GM23248 (cell line): ENCODE measurements at places on chromosomes 5 and 9. TPM values are rescaled to one million over a fixed set of nuclear protein-coding genes. Genes with fewer than 3 reads are reported as not detected.

DNA sequence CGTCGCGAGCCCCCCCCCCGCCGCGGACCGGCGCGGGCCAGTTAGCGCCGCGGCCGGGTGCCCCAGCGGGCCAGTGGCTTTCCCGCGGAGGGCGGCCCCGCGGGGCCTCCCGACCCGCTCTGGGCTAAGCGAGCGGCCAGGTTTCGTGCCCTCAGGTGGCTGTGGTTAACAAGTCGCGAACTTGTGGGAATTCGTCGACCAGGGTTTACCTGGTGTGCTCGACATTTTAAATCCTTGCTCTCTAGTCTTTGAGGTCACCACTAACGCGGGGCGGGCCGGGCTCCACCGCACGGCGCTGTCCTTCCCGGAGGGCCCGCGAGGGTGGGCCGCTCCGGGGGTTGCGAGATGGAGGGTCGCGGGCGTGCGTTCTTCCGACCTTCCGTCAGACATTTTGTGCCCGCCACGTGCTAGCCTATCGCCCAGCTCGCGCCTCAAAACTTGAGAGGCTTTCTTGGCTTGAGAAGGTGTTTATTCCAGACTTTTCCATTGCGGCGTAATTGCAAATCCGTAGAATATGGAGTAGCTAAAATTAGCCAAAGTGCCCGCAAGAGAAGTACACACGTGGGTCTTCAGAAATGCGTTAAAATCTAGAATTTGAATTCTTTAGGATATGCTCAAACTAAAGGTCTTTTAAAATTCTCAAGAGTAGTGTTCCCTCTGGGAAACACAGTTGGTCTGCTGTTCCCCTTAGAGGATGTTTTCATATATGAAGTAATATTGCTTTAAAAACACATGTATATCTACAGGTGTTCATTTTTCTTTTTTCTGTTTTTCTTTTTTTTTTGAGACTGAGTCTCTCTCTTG, 2.1 kb downstream of the ANP32B start:
- H3K4me1 ChIP-seq, result peaks cover 33% of the 10 kb centered on the region
- DNase-seq, result peak; percentile 64
- no peaks in the 10 kb centered on the region for H3K27me3 ChIP-seq

GRCh38 chr5:93079046-93079445, 502.0 kb downstream of the NR2F1-AS1 start:
- H3K4me1 ChIP-seq, result peaks cover 45% of the 10 kb centered on the region
- H3K27ac ChIP-seq, result peak overlapping the region; percentile 62
- H3K27me3 ChIP-seq, result no peaks in the 10 kb centered on the region
- H3K4me3 ChIP-seq, result peak overlapping the region; percentile 22

DNA sequence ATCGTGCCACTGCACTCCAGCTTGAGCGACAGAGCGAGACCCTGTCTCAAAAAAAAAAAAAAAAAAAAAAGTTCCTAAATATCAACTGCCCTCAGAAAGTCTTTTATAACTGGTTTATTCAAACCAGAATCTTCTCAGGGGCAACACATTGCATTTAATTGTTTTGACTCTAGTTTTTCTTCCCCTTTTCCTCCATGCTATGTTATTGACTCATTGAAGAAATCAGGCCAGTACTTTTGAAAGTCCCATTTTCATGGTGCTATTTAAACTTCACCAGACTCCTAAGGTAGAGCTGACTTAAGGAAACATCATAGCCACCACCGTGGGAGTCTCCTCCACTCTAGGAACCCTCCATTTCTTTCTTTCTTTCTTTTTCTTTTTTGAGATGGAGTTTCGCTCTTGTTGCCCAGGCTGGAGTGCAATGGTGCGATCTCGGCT, 83.1 kb upstream of the IL6ST start:
- no peak for DNase-seq
- peaks cover 10% of the 10 kb centered on the region for H3K4me1 ChIP-seq
- no peaks in the 10 kb centered on the region for H3K27me3 ChIP-seq
- H3K4me3 ChIP-seq, result no peak overlapping the region
- H3K36me3 ChIP-seq, result no peaks in the 10 kb centered on the region

DNA sequence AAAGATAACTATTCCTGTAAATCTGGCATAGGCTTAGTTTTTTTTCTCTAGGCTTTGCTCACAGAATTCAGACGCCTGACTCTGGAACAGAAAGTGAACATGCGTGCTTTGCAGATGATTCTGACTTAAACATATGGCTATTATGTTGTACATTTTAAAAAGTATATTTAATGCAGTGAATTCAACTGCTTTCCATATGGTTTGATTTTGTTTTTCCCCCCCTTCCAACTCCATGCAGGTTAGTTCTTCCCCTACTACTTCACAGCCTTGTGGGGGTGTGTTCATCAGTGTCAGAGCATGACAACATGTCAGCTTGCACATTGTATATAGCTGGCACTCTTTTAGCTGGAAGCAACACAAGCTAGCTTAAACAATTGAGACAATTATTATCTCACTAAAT, 226.8 kb downstream of the TMEM167A start:
- no peaks in the 10 kb centered on the region for H3K4me1 ChIP-seq
- H3K4me3 ChIP-seq, result no peak overlapping the region
- no peak for DNase-seq
- H3K27me3 ChIP-seq, result no peaks in the 10 kb centered on the region; the same call in 1 of the 2 replicates
- H3K36me3 ChIP-seq, result no peaks in the 10 kb centered on the region

DNA sequence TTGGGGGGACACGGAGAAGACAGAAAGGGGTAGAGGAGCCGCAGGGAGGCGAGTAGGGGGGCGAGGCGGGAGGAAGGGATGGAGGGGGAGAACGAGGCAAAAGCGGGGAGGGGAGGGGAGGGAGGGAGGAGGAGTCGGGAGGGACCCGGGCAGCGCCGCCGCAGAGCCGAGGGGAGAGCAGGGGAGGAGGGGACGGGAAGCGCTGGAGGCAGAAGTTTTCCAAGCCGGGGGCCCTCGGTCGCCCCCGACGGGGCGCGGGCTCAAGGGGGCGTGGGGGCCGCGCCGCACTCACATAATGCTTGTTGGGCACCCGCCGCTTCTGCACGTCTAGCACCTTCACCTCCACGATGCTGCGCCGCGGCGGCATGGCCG, 353 bp downstream of the SH3PXD2B start:
- no peaks in the 10 kb centered on the region for H3K27me3 ChIP-seq
- peak overlapping the region; percentile 99 for H3K4me3 ChIP-seq
- DNase-seq, result peak; percentile 61

DNA sequence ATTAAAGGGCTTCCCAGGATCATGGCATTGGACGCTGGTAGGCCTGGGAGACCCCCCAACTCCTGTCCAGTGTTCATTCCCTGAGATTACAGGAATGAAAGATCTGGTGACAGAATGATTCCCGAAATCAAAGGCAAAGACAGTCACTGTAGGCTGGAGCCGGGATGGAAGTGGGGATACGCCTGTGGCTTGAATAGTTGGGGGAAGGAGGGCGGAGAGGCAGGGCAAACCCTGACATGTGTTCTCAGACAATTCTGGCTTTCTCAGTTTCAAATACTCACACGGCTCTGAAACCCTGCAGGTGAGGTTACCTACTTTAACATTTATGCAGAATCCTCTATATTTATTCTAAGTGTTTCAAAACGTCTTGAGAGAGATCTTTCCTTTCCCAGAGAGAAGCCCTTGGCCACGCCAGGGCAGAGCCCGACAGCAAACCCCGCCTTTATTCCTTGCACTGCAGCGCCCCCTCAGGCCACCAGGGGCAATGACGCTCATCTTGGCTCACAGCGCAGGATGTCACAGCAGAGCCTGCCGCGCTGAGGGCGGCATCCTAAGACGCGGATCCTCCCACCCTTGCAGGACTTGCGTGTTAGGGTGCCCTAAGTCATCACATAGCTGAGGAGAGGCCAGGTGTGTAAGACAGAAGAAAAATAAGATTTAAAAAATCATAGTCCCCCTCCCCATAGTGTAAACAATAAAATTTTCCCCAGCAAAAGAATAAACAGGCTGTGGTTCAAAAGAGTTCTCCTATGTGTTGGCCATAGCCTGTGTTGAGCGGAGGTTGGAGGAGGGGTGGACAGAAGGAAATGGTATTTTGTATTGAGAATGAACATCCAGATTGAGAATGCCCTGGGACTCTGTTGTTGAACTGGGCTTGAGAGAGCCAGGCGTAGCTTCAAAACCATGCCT, 284.5 kb downstream of the NTRK2 start:
- no peaks in the 10 kb centered on the region for H3K36me3 ChIP-seq
- no peak overlapping the region for H3K4me3 ChIP-seq
- no peaks in the 10 kb centered on the region for H3K4me1 ChIP-seq
- peak; percentile 75 for DNase-seq
- no peak overlapping the region for H3K27ac ChIP-seq
- H3K27me3 ChIP-seq, result peaks cover 5% of the 10 kb centered on the region; the same call in 1 of the 2 replicates

DNA sequence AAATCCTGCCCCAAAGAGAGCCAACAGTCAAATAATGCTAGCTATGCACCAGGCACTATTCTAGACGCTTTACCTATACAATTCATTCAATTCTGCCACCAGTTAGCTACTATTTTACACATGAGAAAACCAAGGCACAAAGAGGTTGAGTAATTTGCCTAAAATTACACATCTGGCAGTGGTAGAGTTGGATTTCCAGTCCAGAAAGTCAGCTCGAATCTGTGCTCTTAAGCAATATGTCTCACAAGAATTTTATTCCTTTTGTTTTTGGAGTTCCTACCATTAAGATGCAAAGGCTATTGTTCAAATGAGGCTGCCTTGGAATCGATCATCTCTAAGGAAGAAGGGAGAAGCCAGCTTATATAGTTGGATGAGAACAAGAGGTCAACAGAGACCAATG, 256.9 kb upstream of the RASA1 start:
- H3K27ac ChIP-seq, result no peak overlapping the region
- H3K27me3 ChIP-seq, result no peaks in the 10 kb centered on the region
- no peaks in the 10 kb centered on the region for H3K36me3 ChIP-seq
- H3K4me1 ChIP-seq, result peaks cover 5% of the 10 kb centered on the region

- no peak for DNase-seq
- no peak overlapping the region for H3K27ac ChIP-seq
Observed at GRCh38 chr5:133132717-133133116, 80.9 kb downstream of the HSPA4 start.

DNA sequence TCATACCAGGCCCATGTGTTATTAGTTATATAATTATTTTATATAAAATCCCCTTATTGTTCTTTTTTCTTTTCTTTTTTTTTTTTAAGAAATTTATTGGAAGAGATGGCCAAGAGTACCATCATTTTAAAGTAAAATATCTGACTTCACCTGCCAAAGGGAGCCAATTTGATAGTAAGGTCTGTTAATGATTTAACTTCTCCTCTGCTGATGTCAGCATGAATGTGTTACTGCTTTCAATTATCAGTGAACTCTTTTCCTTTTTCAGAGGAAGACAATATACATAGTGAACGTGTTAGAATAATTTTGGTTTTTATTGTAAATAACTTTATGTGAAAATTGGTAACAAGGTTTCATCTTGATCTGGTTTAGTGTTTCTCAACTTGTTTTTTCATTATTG, 409.6 kb downstream of the SH3GL2 start:
- no peaks in the 10 kb centered on the region for H3K4me1 ChIP-seq
- H3K27me3 ChIP-seq, result no peaks in the 10 kb centered on the region
- no peaks in the 10 kb centered on the region for H3K36me3 ChIP-seq
- H3K4me3 ChIP-seq, result no peak overlapping the region
- H3K27ac ChIP-seq, result no peak overlapping the region
- no peak for DNase-seq

DNA sequence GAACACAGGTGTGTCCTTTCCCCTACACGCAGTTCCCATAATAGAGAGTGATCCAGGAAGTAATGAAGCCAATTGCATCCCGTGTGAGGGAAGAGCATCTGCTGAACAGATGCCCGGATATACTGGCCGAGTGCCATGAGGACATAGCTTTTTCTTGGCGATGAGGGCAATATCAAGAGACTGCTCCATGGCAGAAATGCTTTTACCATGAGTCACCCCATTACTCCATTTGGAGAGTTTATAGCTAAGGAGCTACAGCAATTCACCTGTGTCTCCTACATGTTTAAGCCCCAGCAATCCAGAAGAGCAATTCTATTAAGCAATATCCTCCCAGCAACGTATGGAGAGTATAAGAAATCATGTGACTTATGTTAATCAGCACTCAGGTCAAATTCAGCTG, 222.0 kb upstream of the KLF4 start:
- peaks cover 33% of the 10 kb centered on the region for H3K4me1 ChIP-seq
- no peaks in the 10 kb centered on the region for H3K27me3 ChIP-seq
- DNase-seq, result peak; percentile 85
- H3K4me3 ChIP-seq, result no peak overlapping the region

- H3K27me3 ChIP-seq, result no peaks in the 10 kb centered on the region
- DNase-seq, result no peak
- H3K4me3 ChIP-seq, result no peak overlapping the region
- H3K36me3 ChIP-seq, result no peaks in the 10 kb centered on the region
Observed at GRCh38 chr9:112446080-112446479, 40.5 kb upstream of the KIAA1958 start.

DNA sequence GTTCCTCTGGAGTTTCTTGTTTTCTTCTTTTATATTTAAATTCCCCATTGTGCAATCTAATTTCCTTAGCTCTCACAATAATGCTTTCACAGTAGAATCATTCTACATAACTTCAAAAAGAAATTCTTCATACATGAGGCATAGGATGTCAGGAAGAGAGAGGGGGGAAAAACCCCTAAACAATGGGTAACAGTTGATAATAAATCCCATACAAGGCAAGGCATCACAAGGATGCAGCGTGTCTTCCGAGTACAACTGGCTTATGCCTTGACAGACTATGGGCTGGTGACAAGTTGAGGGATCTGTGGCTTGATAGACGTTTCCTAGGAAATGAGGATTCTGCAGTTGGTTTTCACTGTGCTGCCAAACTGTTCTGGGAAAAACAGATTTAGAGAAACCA, 247.4 kb downstream of the ARL15 start:
- H3K36me3 ChIP-seq, result no peaks in the 10 kb centered on the region
- H3K27me3 ChIP-seq, result no peaks in the 10 kb centered on the region
- peak overlapping the region; percentile 55 for H3K4me3 ChIP-seq
- peak; percentile 74 for DNase-seq

DNA sequence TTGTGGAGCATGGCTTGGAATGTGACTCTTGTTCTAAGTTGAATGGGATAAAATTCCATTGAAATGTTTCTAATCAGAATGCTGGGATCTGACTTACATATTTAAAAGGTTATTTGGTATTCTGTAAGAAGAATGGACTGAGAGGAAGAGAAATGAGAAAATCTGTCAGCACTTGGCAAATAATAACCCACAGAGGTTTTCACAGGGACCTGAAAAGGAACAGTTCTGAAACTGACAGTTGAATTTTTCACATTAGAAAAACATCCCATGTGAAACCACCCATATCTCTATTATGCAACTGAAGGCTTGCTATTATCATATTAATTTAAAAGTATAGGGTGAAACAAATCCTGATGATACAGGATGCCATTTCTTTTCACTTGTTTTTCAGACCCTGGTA, 302.7 kb downstream of the EPB41L4A start:
- no peaks in the 10 kb centered on the region for H3K36me3 ChIP-seq
- no peak for DNase-seq
- no peak overlapping the region for H3K4me3 ChIP-seq
- H3K27ac ChIP-seq, result no peak overlapping the region

- H3K4me3 ChIP-seq, result no peak overlapping the region
- H3K27me3 ChIP-seq, result no peaks in the 10 kb centered on the region
Observed at GRCh38 chr5:98656125-98656795, 117.2 kb upstream of the RGMB start.

Gene F2RL1
- polyA plus RNA-seq, result 1.6 and 3.3 TPM in 2 replicates

Gene GLIPR2
- polyA plus RNA-seq, result 43.4 and 47.5 TPM in 2 replicates

Gene PPP2CA
- 223 and 249 TPM in 2 replicates for polyA plus RNA-seq

Gene NKD2
- polyA plus RNA-seq, result not detected in 2 replicates

Gene STC2
- polyA plus RNA-seq, result 173 and 184 TPM in 2 replicates

Gene RASGRF2
- 0.04 and 0.06 TPM in 2 replicates for polyA plus RNA-seq
